ENCODE measurements at places on chromosomes 3 and 15.

DNA sequence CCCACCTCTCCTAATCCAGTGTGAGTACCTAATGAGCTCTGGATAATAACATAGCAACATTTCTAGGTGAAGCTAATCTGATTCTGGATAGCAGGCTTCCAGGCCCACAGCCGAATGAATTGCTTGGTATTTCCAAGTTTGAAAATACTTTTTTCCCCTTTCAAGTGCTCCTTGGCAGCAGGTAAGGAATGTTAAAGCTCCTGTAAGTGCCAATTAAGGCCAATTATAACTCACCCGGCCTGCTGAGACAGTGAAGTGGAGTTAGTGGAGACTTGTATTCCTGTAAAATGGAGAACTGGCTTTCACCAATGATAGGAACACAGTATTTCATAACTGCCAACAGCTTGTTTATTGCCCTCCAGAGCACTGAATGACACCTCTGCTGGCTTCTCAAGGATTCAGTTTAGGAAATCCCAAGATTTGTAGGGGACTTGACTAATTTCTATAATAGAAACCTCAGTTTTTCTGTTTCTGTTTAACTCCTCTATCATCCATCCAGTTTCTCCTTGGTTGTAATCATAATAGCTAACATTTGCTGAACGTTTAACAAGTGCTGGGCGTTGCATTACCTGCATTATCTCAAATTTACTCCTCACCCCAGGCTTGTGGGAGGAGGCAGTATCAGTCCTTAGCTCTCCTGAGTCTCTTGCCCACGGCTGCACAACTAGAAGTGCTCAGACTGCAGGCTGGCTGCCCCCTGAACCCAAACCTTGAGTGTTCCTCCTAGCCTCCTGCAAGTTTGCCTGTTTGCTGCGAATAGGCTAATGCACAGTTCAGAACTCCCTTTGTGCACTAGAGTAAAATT, 52.7 kb upstream of the SCAANT1 start:
- DNase-seq = no peak

DNA sequence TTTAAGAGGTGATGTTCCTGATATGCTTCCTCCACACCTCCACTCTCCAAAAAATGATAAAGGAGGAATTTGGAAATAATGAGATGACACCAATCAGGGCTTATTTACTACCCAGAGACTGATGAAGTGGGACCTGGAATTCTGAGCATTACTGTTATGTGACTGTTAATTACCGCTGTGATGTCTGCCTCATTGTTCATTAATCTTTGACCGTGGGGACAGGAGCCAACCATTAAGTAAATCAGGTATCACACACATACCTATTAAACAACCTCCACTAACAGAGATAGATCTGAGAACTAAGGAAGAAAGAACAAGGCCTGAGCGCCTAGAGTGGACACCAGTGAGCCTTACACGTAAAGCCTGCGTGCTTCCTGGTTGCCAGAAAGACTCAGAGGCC, 37.7 kb downstream of the ABHD5 start:
- DNase-seq = no peak

DNA sequence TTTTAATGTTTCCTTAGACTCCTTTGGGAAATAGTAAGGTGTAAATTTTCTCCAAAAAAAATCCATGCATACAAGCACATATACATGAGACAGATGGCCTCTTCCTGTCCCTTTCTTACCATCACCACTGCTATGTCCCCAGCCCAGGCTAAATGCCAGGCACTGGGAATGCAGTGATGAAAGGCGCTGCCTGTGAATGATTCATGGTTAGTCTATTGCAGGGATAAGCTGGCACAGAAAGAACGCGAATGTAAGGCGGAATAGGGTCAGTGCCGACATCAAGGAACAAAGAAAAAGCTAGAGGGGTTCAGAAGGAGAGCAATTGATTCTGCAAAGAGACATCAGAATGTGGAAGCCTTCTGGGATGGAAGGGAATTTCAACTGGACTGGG, 36.2 kb upstream of the CFAP161 start:
- DNase-seq = no peak

DNA sequence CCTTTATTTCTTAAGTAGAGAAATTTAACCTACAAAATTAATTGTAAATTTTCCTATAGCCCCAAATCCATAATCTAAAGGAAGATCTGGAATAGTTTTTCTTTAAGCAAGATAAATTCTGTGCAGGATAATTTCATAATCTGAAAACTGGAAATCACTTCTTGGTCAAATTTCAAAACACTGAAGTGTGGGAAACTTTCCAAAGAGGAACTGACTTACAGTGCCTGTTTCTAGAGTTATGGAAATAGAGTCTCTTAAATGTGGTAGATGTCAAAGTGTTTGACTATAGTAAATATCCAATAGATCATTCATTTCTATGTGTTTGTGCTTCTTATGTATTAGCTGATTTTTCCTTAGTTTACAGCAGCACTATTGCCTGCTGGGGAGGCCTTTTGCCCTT, 1.6 kb upstream of the P2RY13 start:
- DNase-seq = no peak

- no peak for DNase-seq
These were observed 125.1 kb downstream of the SQOR start for GRCh38 chr15:45759936-45760335.

DNA sequence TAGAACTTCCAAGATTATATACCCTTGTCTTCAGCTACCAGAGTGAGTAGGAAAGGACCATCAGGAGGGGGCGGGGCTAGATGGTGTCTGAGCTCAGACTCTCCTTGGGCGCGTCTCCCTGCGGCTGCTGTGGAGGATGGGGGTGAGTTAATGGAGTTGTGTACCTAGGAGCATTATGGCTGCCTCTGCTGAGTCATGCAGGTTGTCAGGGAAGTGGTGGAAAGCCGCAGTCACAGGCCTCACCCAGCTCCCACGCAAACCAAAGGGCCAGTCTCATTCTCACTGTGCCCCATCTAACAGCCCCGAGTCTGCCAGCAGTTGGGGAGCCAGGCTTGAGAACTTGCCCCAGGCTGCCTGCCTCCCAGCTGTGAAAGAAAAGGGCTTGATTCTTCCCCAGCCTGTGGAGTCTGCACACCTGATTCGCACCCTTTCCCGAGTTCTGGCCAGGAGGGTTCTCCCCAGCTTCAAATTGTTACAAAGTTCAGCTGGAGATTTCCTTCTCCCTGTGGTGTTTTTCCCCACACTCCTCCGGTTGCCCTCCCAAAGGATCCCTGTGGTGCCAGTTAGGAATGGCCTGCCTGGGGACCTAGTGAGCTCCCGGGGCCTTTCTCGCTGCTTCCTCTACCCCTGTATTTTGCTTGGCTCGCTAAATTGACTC, 143.3 kb downstream of the HCN4 start:
- DNase-seq = no peak

GRCh38 chr3:46335541-46335940, 18.4 kb upstream of the CCR2 start:
- DNase-seq = no peak

DNA sequence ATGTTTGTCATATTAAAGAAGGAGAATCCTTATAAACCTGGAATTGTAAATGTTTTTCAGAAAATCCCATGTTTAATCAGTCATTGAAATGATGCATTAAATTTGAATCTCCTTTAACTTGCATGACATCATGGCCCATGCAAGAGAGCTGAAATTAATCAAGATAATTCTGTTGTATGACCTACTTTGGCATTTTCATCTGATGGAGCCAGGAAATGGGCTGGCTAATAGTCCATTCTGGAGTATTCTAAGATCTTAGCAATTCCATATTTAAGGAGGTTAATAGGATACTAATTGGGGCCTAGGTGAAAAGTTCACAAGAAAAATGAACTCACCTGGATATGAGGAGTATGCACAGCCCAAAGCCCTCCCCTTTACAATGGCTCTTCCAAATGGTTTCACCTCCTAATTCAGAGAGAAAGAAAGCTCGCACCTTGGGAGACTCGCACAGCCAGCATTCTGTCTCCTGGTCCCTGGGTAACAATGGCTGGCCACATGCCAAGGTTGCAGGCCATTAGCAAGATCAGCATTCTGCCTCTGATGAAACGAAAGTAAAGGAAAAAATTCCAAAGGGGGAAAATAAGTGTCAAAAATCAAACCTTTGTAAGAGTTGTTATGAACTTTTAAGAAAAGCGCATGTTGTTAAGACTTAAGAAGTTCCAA, 786.4 kb downstream of the MCTP2 start:
- DNase-seq = no peak
